ENCODE measurements at places on chromosomes 5 and 9.

- ATAC-seq: no peak
Measured at GRCh38 chr5:93954421-93955069, 213.1 kb upstream of the POU5F2 start.

DNA sequence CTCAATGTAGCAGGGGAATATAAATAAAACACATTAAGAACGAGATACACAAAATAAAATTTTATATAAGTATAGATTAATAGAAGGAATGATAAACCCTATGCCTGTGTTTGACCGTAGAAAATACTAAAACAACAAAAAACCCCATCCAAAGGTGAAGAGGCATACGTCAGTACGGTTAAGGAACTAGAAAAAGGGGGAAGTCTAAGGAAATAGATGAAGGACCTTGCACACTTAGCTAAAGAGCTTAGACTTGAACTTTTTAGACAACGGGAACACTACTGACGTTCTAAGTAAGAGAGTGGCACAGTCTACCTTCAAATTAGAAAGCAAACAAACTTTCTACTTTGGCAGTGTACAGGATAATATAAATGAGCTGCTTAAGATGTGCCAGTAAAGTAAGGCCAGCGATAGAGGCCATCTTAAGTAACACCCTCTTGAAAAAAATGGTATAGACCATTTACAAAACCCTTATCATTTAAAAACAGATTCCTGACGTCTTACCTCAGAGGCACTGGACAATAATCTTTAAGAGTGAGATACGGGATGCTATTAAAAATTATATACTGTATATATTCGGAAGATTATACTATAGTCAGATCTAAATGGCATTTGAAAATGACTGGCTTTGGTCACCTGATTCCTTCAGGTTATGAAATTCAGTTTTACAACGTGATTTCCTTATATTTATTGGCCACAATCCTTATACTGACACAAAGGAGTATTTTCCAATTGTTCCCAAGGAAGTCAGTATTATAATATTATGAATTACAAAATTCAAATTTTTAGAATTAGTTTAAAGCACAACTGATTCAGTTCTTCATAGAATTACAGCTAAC lies 8.5 kb downstream of the PANK3 start:
- no peak for ATAC-seq

GRCh38 chr9:124358631-124359030 lies 56.6 kb downstream of the PSMB7 start:
- no peak for ATAC-seq

- ATAC-seq: no peak
Measured at GRCh38 chr5:149313151-149313841, 32.0 kb upstream of the GRPEL2 start.

GRCh38 chr5:132865668-132866341 lies 464 bp downstream of the GDF9 start:
- peak; percentile 50 for ATAC-seq

DNA sequence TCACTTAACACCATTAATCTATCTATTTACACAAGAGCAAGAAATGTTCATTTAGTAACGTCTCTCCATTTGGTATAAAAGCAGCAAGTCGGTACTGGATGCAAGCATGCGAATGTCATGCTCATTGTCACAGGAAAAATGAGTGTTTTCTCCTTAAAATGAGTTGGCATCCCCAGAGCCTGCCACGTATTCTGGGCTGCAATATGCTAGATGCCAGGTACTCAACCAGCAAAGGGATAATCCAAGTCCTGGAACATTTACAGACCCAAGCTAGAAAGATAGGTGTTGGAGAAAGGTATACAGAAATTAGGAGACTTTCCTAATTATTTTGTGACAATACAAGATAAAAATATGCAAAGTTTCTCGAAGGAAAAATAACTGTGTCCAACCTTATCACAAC lies 217.5 kb downstream of the EBF1 start:
- no peak for ATAC-seq

DNA sequence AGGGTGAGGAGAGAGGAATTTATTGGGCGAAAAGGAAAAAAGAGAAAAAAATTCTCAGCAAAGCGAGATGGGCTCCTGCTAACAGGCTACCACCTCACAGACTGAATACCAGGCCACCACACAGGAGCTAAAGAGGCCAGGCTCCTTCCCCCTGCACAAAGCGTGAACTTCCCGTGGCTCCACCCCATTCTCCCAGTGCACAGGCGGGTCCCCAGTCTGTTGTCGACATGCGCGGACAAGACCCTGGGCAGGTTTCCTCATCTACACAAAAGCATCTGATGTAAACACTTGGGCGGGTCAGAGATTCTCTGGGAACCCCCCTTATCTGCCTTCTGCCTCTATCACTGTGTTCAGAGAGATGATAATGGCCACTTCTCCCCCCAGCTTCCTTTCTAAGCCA lies 34.2 kb downstream of the IL31RA start:
- ATAC-seq: no peak

DNA sequence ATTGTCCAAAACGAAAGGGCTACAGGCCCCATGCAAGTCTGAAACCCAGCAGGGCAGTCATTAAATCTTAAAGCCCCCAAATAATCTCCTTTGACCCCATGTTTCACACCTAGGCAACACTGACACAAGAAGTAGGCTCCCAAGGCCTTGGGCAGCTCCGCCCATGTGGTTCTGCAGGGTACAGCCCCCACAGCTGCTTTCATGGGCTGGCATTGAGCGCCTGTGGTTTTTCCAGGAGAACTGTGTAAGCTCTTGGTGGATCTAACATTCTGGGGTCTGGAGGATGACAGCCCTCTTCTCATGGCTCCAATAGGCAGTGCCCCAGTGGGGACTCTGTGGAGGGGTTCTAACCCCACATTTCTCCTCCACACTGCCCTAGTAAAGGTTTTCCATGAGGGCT lies 623.5 kb downstream of the PRR16 start:
- no peak for ATAC-seq

DNA sequence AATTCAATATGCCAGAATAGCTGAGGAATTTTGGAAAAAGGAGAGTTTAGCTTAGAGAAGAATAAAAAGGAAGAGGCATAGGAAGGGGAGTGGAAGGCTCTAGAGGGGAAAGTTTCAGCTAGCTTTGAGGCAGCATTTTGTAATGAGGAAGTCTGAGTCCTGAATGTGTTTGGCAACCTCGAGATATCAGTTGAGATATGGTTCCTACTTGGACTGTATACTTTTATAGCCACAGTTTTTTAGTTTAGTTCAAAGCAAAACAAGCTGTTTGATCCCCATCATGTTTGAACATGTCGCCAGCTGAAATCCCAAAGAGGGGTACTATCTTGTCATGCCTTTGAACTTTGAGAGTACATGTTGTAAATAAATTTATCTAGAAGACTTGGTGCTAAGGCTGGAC lies 559.0 kb upstream of the FTMT start:
- no peak for ATAC-seq

GRCh38 chr5:168370831-168371230 lies 79.4 kb downstream of the WWC1 start:
- ATAC-seq: no peak

GRCh38 chr5:26323794-26324193 lies 714.6 kb downstream of the CDH9 start:
- ATAC-seq: no peak

DNA sequence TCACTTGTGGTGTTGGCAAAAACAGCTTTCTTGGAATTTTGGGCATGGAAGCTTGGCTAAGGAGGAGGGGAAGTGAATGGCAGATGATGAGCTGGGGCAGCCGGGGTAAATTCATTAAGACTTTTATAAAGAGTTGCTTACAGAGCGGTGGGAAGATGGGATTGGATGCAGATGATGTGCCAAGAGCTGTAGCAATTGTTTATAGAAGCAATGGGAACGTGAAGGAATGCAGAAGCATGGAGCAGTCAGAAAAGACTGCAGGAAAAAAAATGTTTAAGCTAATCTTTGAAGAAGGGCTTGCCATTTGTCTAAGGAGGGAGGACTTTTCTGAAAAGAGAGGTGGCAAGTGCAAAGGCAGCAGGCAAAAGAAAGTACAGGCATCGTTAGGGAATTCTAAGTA lies 86.6 kb upstream of the SHISAL2B start:
- ATAC-seq: no peak

- no peak for ATAC-seq
Measured at GRCh38 chr9:125839317-125839716, 92.1 kb downstream of the PBX3 start.

DNA sequence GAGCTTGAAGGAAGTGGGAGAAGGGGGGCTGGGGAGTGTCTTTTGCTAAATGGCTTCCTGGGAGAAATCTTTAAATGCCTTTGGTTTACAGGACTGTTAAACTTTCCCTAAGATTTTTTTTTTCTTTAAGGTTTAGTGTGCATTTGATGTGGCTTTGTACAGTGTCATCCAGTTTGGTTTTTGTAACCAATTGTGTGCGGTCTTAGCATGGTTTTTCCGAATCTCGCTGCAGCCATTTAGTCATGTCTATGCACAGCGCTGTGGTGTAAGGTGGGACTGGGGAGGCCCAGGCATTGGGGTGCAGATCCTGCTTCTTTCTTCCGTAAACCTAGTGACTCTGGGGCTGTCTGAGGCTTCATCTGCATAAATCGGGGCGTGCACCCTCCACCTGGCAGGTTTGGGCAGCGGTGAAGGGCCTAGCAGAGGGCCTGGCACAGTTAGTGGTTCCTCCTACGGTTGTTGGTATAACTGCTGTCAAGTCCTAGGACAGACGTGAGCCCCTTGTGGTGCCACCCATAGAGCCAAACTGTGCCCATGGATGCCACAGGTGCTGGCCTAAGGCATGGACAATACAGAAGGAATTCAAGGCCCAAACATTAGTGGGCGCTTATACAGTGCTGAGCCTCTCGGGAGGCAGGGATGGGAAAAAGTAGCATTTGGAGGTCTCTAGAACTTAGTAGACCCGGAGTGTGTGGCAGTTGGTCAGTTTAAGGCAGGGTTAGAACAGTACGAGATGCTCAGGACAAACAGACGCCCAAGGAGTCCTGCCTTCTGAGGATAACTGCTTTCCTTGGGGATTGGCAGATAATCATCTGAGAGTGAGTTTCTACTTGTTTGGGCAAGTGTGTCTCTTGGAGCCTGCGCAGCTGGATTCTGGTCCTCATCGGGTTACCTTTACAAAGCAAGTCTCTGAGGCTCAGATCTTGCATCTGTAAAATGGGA lies 1.5 kb downstream of the PRRC2B start:
- peak; percentile 89 for ATAC-seq

- ATAC-seq: no peak
Measured at GRCh38 chr9:37999588-38000189, 69.3 kb downstream of the SHB start.

GRCh38 chr5:52743012-52743411 lies 44.7 kb upstream of the ITGA1 start:
- ATAC-seq: no peak

DNA sequence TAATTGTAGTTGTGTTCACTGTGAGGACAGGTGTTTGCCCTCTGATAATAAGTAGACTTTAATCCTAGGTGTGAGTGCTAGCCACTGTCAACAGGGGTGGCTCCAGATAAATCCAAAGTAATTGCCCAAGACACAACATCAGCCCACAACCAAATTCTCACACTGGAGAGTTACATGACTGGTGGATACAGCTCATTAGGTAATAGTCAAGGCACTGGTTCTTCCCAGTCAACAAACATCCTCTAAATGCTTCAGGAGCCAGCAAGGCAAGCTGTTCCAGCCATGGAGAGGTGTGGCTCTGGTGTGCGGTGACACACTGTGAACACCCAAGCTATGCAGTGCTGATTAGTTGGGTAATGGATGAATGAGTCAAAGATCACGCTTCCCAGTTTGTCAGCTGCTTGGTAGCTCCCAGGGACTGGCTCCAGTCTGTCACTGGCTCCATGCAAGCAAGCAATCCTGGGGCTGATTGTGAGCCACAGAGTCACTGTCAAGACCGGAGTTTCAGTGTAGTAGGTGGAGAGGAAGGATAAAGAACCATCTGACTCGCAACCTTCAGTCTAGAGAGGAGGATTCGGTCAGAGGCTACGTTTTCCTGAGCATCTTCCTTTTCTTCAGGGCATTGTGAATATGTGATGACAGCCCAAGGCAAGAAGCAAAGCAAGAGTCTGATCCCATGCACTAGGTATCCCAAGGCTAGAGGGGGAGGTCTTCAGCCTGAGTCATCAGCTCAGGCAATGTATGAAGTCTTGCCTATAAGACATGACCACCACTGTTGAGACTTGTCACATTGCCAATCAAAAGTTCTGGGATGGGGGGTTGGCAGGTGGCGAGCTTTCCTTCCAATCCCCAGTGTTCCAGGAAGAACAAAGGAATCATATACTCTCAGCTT lies 63.1 kb downstream of the UGCG start:
- ATAC-seq: no peak

- ATAC-seq: no peak
Measured at GRCh38 chr5:168109441-168109840, 182.0 kb upstream of the WWC1 start.

DNA sequence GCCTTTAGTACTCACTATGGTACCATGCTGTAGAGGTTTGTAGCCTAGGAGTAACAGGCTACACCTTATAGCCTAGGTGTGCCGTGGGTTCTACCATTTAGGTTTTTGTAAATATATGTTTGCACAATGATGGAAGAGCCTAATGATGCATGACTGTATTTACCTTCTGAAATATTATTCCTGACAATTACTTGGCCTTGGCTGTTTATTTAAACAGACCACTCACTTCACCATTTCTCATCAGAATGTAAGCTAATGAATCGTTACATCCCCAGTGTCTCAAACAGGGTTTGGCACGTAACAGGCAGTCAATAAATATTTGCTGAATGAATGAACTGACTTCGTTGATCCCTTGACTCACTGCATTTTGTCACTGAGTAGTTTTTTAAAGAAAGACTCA lies 93.1 kb downstream of the MED27 start:
- ATAC-seq: no peak

DNA sequence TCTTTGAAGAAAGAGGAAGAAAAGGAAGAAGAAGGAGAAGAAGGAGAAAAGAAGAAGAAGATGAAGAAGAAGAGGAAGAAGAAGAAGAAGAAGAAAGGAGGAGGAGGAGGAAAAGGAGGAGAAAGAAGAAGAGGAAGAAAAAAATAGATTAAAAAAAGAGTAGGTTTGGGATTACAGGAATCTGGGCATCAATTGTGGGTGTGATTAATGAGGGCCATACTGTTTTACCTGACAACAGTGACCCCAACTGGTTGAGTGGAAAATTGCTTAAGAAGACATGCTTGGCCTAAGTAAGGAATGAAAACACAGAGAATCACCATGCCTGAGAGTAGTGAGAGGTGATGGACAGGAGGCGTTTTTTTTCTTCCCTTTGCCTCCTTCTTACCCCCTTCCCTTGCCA lies 114.6 kb downstream of the FAM170A start:
- peak; percentile 52 for ATAC-seq

GRCh38 chr9:133612816-133613215 lies 3.6 kb upstream of the FAM163B start:
- ATAC-seq: no peak
